ENCODE measurements at places on chromosomes 2 and 18.
A peak's percentile ranks its signal among the peaks of the same experiment; 100 is the strongest.

- peak; percentile 19 for DNase-seq
Observed at GRCh38 chr2:201768918-201769317, 11.8 kb downstream of the ALS2 start.

DNA sequence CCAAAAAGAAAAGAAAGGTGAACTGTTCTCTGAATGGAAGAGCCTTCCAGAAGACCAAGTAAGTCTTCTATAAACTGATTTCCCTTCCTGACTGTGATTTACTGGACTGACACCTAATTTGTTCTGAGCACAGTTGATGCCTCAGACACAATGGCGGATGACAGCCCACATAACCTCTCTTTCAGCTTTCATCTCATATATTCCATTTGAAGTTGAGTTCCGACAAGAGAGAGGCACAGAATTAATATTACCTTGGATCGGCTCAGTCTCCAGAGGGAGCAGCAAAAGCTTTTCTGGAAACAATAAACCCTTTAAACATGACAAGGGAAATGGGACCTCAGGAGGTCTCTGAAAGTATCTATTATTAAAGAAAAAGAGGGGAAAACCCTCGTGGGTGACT lies 638.7 kb upstream of the SETBP1 start:
- DNase-seq, result no peak

DNA sequence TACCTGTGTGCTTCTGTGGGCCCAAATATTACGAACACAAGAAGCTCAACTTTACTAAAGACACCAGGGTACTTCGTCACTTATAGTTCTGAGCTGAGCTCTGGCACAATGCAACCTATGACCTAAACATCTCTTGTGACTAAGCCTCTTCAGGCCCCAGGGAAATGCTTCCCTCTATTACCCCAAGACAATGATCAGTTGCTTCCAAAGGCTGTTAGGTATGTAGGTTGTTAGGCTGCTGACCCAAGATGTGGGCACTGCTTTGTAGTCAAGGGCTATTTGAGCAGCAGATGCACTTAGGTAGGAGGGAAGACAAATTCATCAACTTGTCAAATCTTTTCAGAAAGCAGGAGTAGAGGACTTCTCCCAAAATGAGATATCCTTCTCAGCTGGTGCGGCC lies 640.1 kb downstream of the EPHA4 start:
- no peak for DNase-seq

DNA sequence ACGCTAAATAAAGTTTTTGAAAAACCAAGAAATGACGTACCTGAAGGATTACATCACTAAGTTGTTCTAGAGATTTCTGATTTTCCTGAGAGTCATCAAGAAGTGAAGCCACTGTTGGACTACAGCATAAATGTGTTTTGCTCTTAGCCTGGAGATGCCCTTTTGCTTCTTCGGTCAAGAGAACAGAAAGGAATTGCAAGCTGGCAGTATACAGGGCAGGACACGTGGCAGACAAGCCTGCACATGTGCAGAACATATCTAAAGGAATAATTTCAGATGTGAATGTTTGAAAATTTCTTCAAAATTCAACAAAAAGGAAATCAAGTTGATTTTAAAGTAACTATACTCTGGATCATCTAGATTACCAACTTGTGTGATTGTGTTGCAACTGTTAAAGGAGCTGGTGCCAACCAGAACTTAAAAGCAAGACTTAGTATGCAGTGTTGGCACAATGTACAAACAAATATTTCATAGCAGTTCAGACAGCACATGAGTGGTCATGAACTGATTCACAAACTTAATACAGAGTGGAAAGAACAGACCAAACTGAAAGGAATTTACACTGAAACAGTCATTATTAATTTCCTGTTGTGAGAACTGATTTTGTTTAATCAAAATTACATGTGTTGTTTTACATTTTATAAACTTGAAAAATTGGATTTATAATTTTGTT lies 100.4 kb upstream of the CD226 start:
- peak; percentile 37 for DNase-seq
